ENCODE measurements at places on chromosomes 5 and 9. TPM values are rescaled to one million over a fixed set of nuclear protein-coding genes. Genes with fewer than 3 reads are reported as not detected.

The TMEM174 gene
- not detected for total RNA-seq

The MAP1B gene
- 218 TPM for total RNA-seq

The ARHGEF28 gene
- 51.8 TPM for total RNA-seq

The ARL14EPL gene
- not detected for total RNA-seq

The CCDC69 gene
- 45.8 TPM for total RNA-seq

The SLIT3 gene
- 50.6 TPM for total RNA-seq

The PAIP1 gene
- total RNA-seq = 64.1 TPM

The AP3B1 gene
- total RNA-seq = 43.7 TPM

The AP3S1 gene
- 106 TPM for total RNA-seq

The IFNB1 gene
- not detected for total RNA-seq

The GABBR2 gene
- 0.49 TPM for total RNA-seq

The BRD8 gene
- total RNA-seq = 67.0 TPM

The CCDC171 gene
- total RNA-seq = 27.1 TPM

The ORM2 gene
- total RNA-seq = not detected

The TSSK1B gene
- total RNA-seq = 0.36 TPM

The SLC24A2 gene
- 0.04 TPM for total RNA-seq

The TAF11L5 gene
- total RNA-seq = not detected

The TAF1L gene
- total RNA-seq = not detected

The NIM1K gene
- 5.4 TPM for total RNA-seq

The C5 gene
- total RNA-seq = 14.8 TPM

The FCN2 gene
- total RNA-seq = not detected

The SHISAL2B gene
- total RNA-seq = not detected

The FOXI1 gene
- total RNA-seq = not detected

The HMCN2 gene
- 3.3 TPM for total RNA-seq

The TTC39B gene
- total RNA-seq = 17.7 TPM

The MAMDC4 gene
- total RNA-seq = 3.0 TPM

The PCDHGA4 gene
- 10.6 TPM for total RNA-seq

The CATSPER3 gene
- total RNA-seq = 0.80 TPM

The ZNF658 gene
- total RNA-seq = 9.3 TPM

The ASPN gene
- total RNA-seq = 14.4 TPM

The TMEM8B gene
- 31.7 TPM for total RNA-seq

The KIAA0825 gene
- 5.6 TPM for total RNA-seq

The EPB41L4A gene
- 29.4 TPM for total RNA-seq

The IL33 gene
- 61.1 TPM for total RNA-seq

Data from sciatic nerve (tissue), 2 donors.